Myocyte (in vitro differentiated cells): ENCODE measurements at places on chromosomes 3 and 15. TPM values are rescaled to one million over a fixed set of nuclear protein-coding genes. Genes with fewer than 3 reads are reported as not detected.

DNA sequence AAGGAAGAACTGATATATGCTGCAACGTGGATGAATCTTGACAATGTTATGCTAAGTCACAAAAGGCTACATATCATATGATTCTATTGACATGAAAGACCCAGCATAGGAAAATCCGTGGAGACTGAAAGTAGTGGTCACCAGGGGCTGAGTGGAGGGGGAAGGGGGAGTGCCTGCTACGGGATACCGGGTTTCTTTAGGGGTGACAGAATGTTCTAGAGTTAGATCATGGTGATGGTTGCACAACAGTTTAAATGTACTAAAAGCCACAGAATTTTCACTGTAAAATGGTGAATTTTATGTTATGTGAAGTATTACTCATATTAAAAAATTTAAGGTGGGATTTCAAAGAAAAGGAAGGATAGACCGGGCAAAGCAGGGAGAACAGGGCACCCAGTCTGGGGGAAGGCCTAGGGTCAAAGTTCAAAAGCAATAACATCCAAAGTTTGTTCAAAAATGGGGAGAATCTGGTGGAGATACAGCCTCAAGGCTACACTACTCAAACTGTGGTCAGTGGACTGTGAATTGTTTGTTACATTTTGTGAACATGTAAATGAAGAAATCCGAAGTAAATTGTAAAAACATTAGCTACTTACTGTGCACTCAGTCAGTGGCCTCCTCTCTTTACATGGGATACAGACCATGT is 74.2 kb upstream of the FNDC3B start:
- no peak for DNase-seq

The PPP2R3A gene
- total RNA-seq = 15.5 and 21.6 TPM in 2 replicates

The TUBGCP4 gene
- total RNA-seq = 8.2 and 11.7 TPM in 2 replicates

The CLDN16 gene
- not detected in 2 replicates for total RNA-seq

DNA sequence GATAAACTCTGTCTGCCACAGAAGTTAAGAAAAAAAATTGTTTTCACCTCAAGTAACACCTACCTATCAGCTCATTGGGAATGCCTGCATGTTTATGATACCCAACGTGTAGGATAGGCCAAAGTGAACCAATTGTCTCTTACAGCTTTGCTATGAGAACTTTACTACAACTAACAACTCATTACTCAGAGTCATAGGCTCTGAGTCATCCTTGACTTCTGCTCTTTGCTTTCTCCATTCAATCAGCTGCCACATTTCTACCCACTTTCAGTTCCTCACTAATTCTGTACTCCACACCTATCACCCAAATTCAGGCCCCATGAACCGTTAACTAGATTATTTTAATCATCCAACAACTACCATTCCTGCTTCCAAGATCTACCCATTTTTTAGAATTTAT is 843.9 kb downstream of the TUSC7 start:
- DNase-seq = peak; percentile 17

DNA sequence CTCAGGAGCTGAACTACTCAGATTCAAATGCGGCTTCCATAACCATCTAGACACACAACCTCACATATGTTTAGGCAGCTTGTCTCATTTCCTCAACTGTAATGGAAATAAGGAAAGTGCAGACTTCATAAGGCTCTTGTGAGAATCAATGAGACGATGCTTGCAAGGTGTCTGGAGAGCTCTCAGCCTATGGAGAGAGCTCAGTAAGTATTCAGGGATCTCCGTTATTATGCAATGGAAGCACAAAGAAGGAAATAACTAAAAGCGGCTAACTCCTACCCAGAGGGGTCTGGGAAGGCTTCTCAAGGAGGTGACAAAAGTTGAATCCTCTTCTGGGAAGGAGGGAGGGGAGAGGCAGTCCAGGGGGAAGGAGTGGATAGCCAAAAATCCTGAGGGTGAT is 50.1 kb upstream of the LIPC start:
- no peak for DNase-seq

The SLC9C1 gene
- total RNA-seq = not detected in 2 replicates

The C3orf49 gene
- not detected in 2 replicates for total RNA-seq

GRCh38 chr3:147422601-147423536 is 13.7 kb downstream of the ZIC1 start:
- DNase-seq = no peak

The SHISA5 gene
- 87.2 and 101 TPM in 2 replicates for total RNA-seq

GRCh38 chr3:191030491-191030890 is 168.0 kb upstream of the GMNC start:
- peak; percentile 24 for DNase-seq

GRCh38 chr3:128902426-128902825 is 23.0 kb downstream of the ACAD9 start:
- no peak for DNase-seq

- DNase-seq = no peak
Measured at GRCh38 chr3:38163117-38163840, 2.1 kb upstream of the OXSR1 start.
